ENCODE measurements at places on chromosomes 3 and 15.

GRCh38 chr3:117681619-117682018 is 972.0 kb downstream of the TUSC7 start:
- DNase-seq = no peak

DNA sequence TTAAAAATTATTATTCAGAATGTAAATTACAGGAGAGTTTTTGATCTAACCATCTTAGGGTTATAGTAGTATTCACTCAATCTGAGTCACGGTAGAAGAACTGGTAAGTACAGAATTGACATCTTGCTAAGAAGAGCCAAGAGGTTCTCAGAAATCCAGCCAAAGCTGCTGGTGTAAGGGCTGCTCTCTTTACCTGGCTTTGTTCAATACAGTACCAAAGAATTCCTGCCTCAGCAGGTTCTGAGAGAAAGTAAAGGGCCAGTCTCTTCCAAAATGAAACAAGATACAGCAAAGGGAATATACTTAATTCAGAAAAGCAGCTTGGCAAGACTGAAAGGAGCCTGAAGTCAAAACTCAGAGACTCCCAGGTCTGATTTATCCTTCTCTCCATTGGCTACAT is 193.1 kb downstream of the TNIK start:
- no peak for DNase-seq

- DNase-seq = no peak
Observed at GRCh38 chr3:189712906-189713483, 81.8 kb downstream of the TP63 start.

DNA sequence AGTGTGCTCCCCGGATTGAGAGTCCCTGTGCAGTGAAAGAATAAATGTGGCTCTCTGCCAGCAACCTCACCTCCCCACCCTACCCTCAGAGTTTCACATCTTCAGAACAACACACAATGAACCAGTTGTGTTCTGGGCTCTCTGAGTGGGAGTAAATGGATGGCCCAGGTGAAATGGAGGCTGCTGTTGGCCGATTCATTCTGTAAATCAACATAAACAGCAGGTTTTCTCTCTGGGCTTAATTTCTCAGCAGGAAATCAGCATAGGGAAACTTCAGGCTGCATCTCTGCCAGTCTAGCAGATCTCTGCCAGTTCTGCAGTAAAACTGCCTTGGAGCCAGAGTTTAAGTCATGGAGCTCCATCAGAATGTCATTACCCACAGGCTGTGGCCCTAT is 54.6 kb upstream of the FURIN start:
- no peak for DNase-seq

- DNase-seq = no peak
Observed at GRCh38 chr3:60013241-60013640, 963.4 kb upstream of the CFAP20DC start.

- DNase-seq = no peak
Observed at GRCh38 chr15:58665672-58666071, 83.8 kb downstream of the ADAM10 start.

DNA sequence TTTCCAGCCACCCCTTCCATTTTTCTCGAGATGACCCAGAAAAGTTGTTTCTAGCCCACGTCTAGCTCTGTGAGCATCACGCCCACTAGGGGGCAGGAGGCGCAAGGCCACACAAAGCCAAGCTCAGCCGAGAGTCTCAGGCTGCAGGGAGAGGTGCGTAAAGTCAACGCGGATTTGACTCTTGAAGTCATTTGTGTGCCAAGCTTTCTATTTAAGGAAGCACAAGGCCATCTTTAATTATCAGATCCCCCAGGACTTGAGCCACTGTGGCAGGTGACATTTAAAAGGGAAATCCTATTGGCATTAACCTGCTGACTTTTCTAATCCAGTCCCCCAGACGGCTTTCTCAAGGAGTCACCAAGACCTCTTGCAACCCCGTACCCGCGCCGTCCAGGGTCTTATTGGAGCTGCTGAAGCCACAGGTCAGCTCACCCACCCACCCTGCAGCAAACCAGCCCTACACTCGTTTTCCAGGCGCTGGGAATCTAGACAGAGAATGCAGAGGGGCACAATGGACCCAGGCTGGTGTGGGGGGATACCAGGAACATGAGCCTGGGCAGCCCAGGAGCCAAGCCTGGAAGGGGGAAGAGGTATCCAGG is 62.1 kb downstream of the CAPN7 start:
- peak; percentile 74 for DNase-seq

GRCh38 chr3:106403371-106404145 is 534.7 kb upstream of the CBLB start:
- DNase-seq = no peak

DNA sequence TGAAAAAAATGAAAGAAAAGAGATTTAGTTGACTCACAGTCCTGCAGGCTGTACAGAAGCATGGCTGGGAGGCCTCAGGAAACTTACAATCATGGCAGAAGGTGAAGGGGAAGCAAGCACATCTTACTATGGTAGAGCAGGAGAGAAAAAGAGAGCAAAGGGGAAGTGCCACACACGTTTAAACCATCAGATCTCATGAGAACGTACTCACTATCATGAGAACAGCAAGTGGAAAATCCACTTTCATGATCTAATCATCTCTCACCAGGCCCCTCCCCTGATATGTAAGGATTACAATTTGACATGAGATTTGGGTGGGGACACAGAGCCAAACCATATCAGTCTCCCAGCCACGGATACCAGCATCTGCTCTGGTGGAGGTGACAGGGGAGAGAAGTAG is 50.8 kb upstream of the CPOX start:
- DNase-seq = no peak

- DNase-seq = no peak
Observed at GRCh38 chr15:62658498-62658897, 384.0 kb upstream of the TPM1 start.

- no peak for DNase-seq
Observed at GRCh38 chr3:10964537-10965167, 27.9 kb upstream of the SLC6A1 start.

DNA sequence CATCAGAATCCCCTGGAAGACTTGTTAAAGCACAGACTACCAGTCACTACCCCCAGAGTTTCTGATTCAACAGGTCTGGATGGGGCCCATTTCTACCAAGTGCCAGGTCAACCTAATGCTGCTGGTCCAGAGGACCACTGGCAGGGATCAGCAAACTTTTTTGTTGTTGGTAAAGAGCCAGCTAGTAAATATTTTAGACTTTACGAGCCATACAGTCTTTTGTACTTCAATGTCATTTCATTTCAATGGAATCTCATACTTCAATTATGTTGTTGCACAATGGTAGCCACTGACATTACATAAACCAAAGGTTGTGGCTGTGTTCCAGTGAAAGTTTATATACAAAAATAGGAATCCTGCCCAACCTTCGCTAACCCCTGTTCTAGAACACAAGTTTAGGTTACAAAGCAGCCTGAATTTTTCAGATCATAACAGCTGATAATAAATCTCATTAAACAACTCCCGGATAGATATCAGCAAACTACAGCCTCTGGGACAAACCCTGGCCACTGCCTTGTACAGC is 28.7 kb downstream of the ULK4 start:
- DNase-seq = no peak

GRCh38 chr15:69749797-69750196 is 297.2 kb downstream of the RPLP1 start:
- no peak for DNase-seq

DNA sequence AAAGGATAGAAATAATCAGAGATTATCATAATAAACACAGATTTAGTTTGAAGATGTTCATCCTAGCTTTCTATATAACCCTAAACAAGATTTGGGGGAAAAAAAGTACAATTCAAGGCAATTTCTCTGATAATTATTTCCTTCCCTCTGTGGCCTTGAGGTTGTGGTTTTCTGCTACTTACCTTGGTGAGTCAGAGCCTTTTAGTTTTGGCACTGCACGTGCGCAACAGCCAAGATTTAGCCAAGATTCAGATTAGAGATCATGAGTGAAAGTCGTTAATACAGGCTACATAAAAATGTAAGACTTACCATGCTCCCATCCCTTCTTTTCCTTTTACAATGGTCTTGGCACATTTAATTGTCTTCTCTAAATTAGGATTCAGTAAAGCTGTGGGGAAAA is 6.7 kb downstream of the LYZL4 start:
- DNase-seq = no peak

DNA sequence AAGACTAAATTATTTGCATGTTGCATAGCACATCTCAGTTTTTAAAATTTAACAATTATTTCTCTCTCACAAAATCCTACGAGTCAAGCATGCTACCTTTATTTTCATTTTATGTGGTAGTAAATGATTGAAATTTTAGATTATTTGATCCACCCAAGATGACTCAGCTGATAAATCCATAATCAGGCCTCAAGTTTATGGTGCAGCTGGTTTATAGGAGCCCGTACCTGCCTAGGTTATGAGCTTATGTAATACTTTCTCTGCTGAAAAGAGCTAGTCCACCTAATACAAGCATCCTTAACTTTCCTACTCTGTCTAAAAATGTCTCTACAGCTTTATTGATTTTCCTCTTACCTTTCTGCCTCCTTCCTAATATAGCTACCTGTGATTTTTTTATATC is 41.2 kb downstream of the SLC2A2 start:
- no peak for DNase-seq

GRCh38 chr15:29270169-29270955 is 740 bp upstream of the NSMCE3 start:
- peak; percentile 33 for DNase-seq

DNA sequence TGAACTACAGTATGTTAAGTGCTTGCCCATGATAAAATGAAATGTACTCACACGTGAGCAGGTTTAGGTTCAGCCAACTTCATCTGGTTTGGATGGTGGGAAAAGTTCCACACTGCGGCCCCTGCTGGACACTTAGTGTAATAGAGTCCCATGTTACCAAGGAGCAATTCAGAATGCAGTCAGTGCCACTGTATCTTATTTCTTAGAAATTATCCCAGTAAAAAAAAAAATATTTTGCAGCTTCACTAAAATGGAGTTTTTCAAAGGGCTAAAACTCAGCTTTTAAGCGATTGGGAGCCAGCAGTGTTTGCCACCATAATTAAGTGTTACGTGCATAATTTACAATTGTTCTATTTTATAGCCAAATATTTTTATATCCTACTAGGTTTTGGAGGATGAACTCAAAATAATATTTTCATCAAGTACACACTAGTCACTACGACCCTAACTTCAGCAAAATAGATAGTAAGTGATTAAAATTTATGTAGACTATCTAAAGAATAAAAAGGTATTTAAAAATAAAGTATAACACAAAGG is 371.7 kb upstream of the GBE1 start:
- no peak for DNase-seq
